GM12878 (cell line): ENCODE measurements at places on chromosomes 12 and 14. TPM values are rescaled to one million over a fixed set of nuclear protein-coding genes. Genes with fewer than 3 reads are reported as not detected.

The TAS2R46 gene
- 1.3 TPM in 2 replicates for total RNA-seq

The KRT82 gene
- not detected in 2 replicates for total RNA-seq

The NDUFA12 gene
- 140 and 141 TPM in 2 replicates for total RNA-seq

The PMEL gene
- total RNA-seq = 0.96 and 1.3 TPM in 2 replicates

The KRT74 gene
- not detected in 2 replicates for total RNA-seq

The EML5 gene
- 0.19 and 0.33 TPM in 2 replicates for total RNA-seq

The SPATA7 gene
- total RNA-seq = 1.6 and 1.7 TPM in 2 replicates

DNA sequence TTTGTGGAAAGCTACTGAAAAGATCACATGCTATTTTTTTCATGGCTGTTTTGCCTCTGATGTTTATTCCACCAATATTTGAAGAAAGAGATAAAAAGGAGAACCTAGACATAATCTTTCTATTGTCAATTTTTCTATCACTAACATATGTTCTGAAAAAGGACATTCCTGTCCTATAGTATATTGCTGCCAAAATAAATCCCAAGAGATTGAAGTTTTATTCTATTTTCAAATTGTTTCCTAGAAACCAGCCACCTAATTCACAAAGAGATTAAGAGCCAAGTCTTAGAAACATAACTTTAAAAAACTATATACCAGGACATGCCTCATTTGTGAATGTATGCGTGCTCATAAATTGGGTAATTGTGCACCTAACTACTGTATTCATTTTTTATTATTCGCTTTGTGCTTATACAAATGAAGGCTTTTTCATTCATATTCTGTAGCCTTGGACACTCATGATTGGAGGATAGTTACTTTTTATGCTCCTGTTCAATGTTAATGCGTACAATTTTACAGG, 200.7 kb downstream of the FUT8 start:
- no peak for DNase-seq

GRCh38 chr12:83864054-83864453, 1048.5 kb downstream of the SLC6A15 start:
- no peak for DNase-seq

GRCh38 chr14:95485222-95485819, 31.1 kb downstream of the SYNE3 start:
- DNase-seq = no peak

GRCh38 chr12:120856980-120857379, 47.2 kb downstream of the SPPL3 start:
- no peak for DNase-seq

- no peak for DNase-seq
These were observed 19.3 kb downstream of the EIF5 start for GRCh38 chr14:103353362-103353761.

DNA sequence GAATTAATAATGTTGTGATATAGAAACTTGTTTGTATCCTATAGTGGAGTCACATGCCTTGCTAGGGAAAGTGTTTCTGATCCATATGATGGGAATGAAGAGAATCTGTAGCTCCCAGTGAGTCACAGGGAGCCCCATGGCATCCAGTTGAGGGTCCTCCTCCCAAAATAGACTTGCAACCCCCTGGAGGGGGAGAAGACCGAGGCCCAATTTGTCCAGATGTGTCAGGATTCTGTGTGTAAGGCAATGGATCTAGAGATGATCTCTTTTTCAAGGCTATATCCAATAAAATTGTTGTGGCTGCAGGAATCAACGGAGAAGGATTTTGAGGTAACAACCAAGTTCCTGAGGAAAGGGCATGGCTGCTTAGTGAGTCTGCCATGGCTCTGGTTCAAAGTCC, 121.8 kb downstream of the BCL11B start:
- no peak for DNase-seq

DNA sequence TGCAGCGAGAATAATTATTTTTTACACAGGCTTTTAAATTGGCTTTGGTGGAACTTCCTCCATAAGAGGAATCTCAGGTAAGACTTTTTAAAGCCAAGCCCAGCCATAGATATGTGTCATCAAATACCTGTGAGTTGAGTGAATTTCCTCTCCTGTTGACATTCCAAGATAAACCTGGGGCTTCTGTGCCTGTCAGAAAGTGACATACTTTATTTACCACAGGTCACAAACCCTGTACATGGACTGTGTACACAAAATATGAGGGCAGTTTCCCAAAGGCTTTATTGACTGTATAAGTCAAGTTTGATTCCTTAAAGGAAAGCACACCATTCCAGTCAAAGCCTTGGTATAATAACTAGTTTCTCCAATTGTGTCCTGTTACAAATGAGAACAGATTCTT, 25.9 kb upstream of the SRSF5 start:
- no peak for DNase-seq

GRCh38 chr14:102540315-102541028, 30.9 kb upstream of the ANKRD9 start:
- DNase-seq = no peak

- DNase-seq = peak; percentile 82
These were observed 37.7 kb downstream of the RIN3 start for GRCh38 chr14:92551044-92551841.

- no peak for DNase-seq
These were observed 4.3 kb upstream of the CSRP2 start for GRCh38 chr12:76883151-76883550.

DNA sequence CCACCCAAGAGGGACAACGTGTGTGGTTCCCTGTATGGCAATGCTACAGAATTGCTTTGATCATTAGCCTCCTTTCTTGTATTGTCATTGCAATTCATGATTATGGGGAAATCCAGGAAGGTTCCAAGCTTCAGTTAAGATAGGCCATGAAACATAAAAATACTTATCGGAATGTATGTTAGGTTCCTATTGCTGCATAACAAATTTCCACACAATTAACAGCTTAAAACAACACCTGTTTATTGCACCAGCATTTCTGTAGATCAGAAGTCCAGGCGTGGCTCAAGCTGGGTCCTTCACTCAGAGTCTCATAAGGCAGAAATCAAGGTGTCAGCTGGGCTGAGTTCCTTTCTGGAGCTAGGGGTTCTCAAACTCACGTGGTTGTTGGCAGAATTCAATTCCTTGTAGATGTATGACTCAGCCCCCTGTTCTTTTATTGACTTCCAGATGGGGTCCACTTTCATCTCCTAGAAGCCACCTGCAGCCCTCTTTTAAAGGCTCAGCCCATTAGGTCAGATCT, 365.6 kb upstream of the TMPO start:
- no peak for DNase-seq

GRCh38 chr14:51621654-51622053, 30.1 kb upstream of the FRMD6 start:
- DNase-seq = no peak

GRCh38 chr12:12244341-12244740, 22.5 kb downstream of the LRP6 start:
- DNase-seq = no peak

DNA sequence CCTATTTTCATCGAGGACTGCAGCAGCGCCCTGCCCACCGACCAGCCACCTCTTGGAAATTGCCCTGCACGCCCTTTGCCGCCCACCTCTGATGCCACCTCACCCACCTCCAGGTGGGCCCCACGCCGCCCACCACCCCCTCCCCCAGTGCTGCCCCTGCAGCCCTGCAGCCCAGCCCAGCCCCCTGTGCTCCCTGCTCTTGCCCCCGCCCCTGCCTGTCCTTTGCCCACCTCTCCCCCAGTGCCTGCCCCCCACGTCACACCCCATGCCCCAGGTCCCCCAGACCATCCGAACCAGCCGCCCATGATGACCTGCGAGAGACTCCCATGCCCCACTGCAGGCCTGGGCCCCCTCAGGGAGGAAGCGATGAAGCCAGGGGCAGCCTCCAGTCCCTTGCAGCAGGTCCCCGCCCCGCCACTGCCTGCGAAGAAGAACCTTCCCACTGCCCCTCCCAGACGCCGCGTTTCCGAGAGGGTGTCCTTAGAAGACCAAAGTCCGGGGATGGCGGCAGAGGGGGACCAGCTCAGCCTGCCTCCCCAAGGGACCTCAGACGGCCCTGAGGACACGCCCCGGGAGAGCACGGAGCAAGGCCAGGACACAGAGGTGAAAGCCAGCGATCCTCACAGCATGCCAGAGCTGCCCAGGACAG, 96.5 kb downstream of the LGMN start:
- no peak for DNase-seq

DNA sequence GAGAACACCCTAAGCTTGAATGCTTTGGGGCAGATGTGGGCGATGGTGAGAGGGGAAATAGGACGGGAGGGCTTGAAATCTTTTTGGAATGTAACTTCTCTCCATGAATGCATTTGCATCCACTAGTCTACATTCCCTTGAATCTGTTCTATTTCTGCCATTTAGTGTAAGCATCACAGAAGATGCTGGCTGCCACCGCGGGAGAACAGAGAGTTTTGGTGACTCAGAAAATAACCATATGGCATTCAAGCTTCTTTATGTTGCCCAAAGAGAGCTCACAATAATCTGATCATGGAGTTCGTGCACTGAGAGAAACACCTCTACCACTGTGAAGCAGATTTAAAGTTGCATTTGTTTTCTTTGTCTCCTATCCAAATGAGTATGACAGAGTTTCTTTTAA, 52.6 kb upstream of the OTX2 start:
- no peak for DNase-seq

DNA sequence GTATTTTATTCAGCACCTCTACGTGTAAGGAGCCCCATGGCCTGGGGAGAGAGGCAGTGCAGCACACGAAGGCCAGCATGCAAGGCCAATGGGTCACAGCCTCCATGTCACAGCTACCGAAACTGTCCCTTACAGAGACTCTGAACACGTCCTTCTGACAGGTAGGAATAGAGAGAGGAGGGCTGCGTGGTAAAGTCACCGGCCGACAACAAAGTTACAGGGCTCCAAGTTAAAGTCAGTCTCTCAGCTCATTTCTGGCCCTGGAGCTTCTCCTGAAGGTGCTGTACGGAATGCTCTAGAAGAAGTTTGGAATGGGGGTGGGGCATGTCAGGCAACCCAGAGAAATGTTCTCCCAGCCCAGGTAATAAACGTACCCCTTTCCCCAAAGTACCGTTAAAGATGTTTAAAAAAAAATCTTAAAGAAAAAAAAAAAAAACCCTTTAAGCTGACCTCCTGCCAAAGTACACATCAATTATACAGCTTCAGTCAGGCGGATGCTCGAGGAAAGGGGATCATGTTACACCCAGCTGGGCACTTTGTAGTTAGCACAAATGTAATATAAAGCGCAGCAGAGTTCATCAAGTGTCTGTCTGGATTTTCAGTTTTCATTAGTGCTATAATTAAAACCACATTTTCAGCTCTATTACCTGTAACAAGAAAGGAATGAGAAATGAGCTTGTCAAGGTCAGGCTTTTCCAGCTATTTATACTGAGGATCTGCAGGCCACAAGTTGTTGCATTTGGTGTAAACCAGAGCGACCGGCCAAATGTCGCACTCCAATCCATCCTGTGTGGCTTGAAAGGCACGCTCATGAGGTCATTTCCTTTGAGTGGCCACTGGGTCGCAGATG, 53.3 kb upstream of the CDKN3 start:
- no peak for DNase-seq

GRCh38 chr12:24496755-24497154, 452.1 kb downstream of the BCAT1 start:
- no peak for DNase-seq

GRCh38 chr14:100212476-100213333, 26.2 kb upstream of the YY1 start:
- DNase-seq = no peak

GRCh38 chr12:45914090-45914489, 76.3 kb downstream of the SCAF11 start:
- no peak for DNase-seq

DNA sequence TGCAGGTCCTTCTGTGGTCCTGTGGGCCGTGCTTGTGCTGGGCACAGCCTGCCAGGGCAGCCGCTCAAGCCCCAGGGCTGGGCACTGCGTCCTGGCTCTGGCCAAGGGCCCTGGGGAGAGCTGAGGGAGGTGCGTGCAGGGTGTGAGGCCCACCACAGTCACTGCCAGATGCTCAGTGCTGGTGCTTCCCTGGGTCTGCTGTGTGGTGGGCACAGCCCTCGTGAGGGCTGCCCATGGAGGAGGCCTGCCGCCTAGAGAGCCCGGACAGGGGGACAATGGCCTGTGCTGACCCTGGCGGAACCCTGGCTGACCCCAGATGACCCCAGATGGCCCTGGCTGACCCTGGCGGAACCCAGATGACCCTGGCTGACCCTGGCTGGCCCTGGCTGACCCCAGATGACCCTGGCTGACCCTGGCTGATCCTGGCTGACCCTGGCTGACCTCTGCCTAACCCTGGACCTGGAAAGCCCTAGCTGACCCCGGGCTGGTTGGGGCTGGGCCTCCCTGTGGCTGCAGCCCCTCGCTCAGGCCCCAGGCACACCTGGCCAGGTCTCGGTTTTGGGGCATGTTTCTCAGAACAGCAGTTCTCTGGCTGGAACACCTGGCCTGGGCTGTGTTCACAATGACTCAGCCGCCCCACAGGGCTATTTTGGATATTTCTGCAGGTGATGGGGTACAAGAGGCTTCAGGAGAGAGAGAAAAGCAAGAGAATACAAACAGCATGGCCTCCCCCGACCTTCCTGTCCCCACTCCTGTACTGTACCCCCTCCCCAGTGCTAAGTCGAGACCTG, 55.4 kb downstream of the TMEM121 start:
- DNase-seq = peak; percentile 71

GRCh38 chr14:72120315-72120714, 188.1 kb downstream of the RGS6 start:
- DNase-seq = no peak
